ENCODE measurements at places on chromosomes 12 and 14. TPM values are rescaled to one million over a fixed set of nuclear protein-coding genes. Genes with fewer than 3 reads are reported as not detected.

ITGA5 gene
- total RNA-seq = 70.8 TPM

- no peak for DNase-seq
These were observed 339.8 kb downstream of the PCNX1 start for GRCh38 chr14:71247106-71247505.

- peak; percentile 70 for DNase-seq
These were observed 3.4 kb downstream of the KCNA5 start for GRCh38 chr12:5047094-5047493.

- no peak for DNase-seq
These were observed 232.5 kb upstream of the FOXN3 start for GRCh38 chr14:89649451-89650075.

DNA sequence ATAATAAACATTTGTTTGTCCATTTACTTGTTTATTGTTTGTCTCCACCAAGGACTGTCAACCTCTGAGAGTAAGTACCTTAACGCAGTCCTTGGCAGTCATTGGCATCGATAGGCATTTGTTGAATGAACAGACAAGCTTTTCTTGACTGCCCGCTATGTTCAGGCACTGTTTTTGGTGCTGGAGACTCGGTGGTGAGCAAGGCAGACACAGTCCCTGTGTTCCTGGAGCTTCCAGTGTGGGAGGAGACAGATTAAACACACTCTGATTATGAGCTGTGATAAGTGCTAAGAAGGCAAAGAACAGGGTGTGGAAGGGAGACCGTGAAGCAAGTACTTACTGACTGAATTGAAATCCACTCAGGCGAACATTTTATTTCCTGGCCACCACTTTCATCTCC is 1.2 kb downstream of the ATP6V0A2 start:
- no peak for DNase-seq

Measured in neural progenitor cell (in vitro differentiated cells).